CD8-positive, alpha-beta T cell (primary cell): ENCODE measurements at places on chromosomes 16 and 17.

- DNase-seq: no peak
Measured at GRCh38 chr16:82300374-82300951, 130.4 kb upstream of the MPHOSPH6 start.

DNA sequence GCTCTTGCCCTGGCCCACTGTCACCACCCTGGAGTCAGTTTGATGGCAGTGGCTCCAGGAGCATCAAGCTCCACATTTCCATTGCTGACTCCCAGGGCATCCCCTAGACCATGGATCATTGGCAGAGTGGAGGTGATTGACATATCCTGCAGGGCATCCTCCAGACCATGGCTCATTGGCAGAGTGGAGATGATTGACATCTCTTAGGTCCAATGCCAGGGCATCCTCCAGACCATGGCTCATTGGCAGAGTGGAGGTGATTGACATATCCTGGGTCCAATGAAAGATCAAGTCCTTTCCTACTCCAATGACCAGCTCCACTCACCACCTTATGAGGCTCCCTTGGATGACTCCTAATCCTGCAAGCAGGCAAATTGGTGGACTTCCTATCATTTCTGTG is 174.3 kb upstream of the NLRP1 start:
- DNase-seq: peak; percentile 8

DNA sequence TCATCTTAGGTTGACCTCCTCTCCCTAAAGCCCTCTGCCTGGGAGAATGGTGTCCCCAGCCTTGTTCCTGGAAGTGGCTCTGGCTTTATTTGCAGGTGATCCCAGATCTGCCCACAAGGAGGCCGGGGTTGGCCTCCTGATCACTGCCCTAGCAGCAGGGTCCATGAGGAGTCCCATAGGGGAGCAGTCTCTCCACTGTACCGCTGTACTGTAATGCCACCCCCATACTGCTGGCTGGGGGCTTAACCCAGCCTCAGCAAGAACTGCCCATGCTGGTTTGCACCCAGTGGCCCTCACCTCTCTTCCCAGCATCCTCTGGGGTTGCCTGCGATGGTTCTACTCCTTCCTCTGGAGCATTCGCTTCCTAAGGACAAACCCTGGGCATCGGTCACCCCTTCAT is 39.1 kb downstream of the PSME3IP1 start:
- DNase-seq: no peak

DNA sequence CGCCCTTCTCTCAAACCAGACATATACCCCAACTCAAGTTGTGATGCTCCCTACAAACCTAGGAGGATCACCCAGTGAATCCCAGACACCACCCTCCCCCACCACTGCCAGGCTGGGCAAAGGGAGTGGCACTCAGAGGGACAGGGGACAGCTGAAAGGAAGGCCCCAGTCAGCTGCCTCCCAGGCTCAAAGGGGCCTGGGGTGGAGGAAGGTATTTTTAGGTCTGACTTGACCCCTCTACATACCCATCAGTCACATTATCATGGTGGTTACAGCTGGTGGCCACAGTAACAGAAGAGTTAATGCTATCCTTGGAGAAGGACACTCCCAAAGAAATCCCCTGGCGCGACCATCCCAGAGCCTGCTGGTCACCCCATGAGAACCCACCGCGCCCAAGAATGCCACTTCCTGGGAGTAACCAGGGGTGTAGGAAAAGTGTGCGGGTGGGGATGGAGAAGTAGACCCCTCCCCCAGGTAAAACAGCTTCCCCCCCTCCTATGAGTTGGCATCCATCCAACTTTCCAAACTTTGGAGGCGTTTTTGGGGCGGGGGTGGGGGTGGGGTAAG is 1.1 kb downstream of the CACNB1 start:
- no peak for DNase-seq

GRCh38 chr16:55046513-55046912 is 115.8 kb downstream of the IRX5 start:
- DNase-seq: no peak
